ENCODE measurements at places on chromosomes 3 and 15. TPM values are rescaled to one million over a fixed set of nuclear protein-coding genes. Genes with fewer than 3 reads are reported as not detected.

Gene LPCAT4
- 98.2 TPM for total RNA-seq

DNA sequence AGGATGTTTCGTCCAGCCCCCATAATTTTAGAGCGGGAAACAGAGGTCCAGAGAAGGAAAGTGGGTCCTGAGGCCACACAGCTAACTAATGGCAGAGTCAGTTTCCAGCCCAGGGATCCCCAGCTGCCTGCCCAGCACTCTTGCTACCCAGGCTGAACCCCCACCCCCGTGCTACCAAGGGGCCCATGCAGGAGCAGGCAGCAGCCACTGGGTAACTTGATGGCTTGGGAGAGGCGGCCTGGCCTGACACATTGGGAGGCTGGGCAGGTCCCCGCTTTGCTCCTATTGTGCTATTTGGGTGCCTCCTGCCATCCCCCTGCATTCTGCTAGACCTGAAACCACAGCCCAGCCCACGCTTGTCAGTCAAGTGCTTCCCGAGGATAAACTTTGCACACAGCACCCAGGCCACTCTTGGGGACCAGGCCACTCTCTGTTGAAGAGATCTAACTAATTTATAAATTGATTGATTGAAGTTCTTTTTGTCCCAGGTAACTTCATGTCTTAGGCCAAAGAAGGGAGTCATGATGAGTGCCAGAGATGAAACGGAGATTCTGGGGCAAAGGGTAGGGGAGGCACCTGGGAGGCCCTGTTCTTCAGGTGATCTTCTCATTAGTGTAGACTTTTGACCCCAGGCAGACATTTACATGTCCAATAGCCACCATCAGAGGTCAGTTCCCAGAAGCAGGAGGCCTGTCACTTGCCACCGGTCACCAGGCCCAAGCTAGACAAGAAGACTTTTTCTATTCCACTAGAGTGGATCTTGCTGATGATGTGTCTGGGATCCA is 7.0 kb downstream of the PAK6 start:
- H3K27ac ChIP-seq: no peak overlapping the region
- no peaks in the 10 kb centered on the region for H3K36me3 ChIP-seq
- no peak overlapping the region for H3K4me3 ChIP-seq
- peaks cover 7% of the 10 kb centered on the region for H3K27me3 ChIP-seq
- no peaks in the 10 kb centered on the region for H3K4me1 ChIP-seq

DNA sequence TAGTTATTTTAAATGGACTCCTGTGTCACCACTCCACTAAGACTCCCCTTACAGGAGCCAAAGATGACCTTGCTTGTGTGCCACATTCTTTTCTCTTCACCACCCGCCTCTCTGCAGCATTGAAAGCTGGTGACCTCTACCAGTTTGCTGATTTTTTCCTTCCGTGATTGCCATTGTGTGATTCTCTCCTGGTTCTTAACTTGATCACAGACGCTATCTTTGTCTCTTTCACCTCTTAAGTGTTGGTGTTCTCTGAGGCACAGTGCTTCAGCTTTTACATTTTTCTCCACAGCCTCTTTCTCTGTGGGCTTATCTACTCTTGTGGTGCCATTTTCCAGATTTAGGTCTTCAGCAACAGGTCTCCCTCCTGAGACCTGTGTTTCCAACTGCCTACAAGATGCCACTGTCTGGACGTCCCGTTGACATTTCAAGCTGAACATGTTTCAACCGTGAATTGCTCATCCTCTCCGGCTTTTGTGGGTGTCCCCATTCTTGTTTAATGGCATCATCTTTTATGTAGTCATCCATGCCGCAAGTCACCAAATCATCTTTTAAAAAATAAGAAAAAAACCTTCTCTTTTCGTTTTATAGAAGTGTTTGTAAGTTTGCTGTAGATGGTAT is 26.5 kb downstream of the IQGAP1 start:
- DNase-seq: peak; percentile 16
- H3K27ac ChIP-seq: peak overlapping the region; percentile 48
- peaks cover 42% of the 10 kb centered on the region for H3K36me3 ChIP-seq
- H3K4me3 ChIP-seq: peak overlapping the region; percentile 41
- H3K27me3 ChIP-seq: no peaks in the 10 kb centered on the region

DNA sequence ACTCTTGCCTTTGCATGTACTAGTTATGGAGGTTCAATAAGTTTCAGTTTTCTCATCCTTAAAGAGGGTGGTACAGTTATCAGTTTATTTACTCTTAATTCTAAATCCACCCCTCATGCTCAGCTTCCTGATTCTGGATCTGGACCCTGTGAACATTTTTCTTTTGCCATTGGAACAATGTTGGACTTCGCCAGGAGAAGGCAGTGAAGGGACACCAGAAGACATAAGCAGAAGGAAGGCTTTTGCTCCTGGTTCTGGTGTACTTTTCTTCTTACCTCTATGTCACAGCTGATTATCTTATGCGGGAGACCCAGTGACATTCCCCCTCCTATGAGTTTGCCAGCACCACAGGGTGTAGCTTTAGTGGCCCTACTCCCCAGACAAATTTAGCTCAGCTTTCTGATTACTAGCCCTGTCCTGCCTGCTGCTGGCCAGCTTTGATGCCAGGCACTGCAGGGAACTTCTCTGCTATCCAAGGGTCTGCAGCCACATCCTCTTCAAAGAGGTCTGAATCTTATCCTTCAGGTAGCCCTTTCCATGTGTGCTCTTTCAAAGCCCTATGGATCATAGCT is 466.3 kb upstream of the EPHA3 start:
- H3K4me3 ChIP-seq: no peak overlapping the region
- no peaks in the 10 kb centered on the region for H3K4me1 ChIP-seq
- DNase-seq: no peak
- H3K36me3 ChIP-seq: no peaks in the 10 kb centered on the region
- no peaks in the 10 kb centered on the region for H3K27me3 ChIP-seq
- no peak overlapping the region for H3K27ac ChIP-seq

- no peaks in the 10 kb centered on the region for H3K4me1 ChIP-seq
- H3K36me3 ChIP-seq: no peaks in the 10 kb centered on the region
- no peak for DNase-seq
Observed at GRCh38 chr3:150030841-150031240, 60.1 kb upstream of the PFN2 start.

DNA sequence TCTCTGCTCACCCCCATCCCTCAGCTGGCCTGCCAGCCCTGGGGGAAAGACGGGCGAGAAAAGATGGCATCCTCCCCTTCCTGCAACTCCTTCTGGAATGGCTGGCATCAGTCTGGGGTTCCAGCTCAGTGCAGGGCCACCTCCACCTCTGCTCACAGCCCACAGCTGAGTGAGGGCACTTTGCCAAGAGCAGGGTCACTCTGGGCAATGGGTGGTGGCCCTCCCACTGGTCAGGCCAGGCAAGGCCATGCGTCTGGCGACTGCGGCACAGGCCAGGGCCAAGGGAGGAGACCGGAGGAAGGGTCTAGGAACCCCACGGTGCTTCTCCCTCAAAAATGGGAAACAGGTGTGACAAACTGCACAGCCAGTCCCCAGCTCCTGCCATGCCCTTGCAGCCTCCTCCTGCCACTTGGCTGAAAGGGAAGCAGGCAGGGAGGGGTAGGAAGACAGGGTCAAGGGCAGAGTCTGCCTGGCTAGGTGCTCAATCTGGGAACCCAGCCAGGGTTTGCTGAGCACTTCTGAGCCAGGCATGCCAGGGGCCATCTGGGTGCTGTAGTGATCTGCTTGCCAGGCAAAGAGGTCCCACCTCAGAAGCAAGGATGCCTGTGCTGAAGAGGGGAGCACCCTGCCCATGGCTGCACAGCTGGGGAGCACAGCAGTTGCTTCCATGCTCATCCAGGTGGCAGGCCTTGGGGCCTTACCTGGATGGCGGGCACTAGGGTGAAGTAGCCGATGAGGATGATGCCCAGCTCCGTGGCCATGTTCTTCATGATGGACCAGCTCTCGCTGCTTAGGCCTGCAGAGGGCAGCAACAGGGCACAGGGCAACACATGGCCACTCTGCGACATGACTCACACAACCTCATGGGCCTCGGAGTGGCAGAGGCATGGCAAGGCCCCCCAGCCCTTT is 41.2 kb downstream of the PTPN23 start:
- no peak overlapping the region for H3K4me3 ChIP-seq
- peak overlapping the region; percentile 99 for H3K27ac ChIP-seq
- DNase-seq: no peak
- peaks cover 19% of the 10 kb centered on the region for H3K4me1 ChIP-seq

DNA sequence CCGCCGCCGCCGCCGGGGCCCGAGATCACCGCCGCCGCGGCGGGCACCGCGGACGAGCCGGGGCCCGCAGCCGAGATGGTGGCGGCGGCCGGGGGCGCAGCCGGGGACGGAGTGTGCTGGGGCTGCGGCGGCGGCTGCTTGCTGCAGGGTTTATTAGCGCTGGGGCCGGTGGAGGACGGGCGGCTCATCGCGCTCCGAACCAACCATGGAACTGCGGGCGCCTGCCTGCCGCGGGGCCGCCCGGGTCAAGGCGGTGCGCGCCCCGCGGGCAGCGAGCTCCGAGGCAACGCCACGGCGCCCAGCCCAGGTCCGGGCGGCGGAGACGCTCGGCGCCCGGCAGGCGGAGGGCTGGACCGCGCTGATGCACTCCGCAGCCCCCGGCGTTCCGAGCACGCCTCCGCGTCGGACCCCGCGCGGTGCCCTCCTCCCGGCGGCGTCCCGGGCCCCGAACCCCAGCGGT is 277 bp downstream of the SIAH2 start:
- H3K4me3 ChIP-seq: peak overlapping the region; percentile 93
- peaks cover 51% of the 10 kb centered on the region for H3K4me1 ChIP-seq
- H3K36me3 ChIP-seq: peaks cover 33% of the 10 kb centered on the region
- DNase-seq: peak; percentile 25
- peak overlapping the region; percentile 100 for H3K27ac ChIP-seq

DNA sequence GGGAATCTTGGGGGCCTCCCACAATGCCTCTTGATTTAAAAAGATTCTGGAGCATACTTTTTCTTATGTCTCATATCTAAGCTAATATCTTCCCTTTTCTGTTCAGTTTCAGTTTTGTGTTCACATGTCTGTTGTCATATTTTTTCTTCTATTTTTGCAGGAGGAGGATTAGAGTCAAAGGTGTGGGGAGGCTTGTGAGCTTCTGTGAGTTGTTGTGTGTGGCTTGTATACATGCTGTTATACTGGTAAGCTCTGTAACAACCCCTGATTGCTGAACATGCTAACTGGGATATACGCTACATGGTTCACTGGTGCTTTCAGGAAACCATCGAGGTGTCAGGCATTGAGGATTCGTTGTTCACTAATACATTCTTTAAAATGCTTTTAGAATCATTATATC is 83.5 kb downstream of the SLC25A26 start:
- DNase-seq: no peak
- H3K4me3 ChIP-seq: peak overlapping the region; percentile 11
- H3K36me3 ChIP-seq: peaks cover 37% of the 10 kb centered on the region
- no peaks in the 10 kb centered on the region for H3K27me3 ChIP-seq

Measured in activated CD4-positive, alpha-beta T cell treated with anti-CD3 and anti-CD28 coated beads, Interleukin-2, amount 10 ng/mL, durations not matched to agents 7 days and 5 days (primary cell).